ENCODE measurements at places on chromosomes 4 and X.

DNA sequence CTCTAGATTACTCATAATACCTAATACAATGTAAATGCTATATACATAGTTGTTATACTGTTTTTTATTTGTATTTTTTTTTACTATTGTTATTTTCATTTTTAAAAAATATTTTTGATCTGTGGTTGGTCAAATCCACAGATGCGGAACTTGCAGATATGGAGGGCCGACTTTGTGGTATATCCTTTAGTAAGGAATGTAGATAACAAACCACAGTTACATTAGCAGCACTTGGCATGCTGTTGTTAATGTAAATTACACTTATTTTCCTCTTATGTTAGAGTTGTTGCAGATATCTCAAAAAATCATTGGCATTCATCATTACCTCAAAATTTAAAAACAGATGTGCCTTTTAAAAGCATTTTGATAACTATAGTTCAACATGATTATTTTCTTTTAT lies 151.0 kb downstream of the TMEM164 start:
- DNase-seq: no peak

DNA sequence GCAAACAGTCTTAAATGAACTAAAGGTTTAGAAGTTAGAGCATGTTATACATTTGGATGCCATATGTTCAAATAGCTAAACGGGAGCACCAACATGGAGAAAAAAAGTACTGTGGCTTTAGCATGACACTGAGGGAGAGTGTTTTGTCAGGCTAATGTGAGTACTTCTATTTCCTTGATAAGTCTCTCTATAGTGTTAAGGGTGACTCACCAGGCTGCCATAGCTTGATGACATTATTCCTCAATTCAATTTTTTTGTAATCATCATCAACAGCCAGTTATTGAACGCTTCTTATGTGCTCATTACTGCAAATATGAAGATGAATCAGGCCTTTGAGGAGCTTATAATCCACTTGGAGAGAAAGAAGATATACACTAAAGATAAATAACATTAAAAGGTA lies 211.4 kb upstream of the GPR101 start:
- no peak for DNase-seq

- DNase-seq: no peak
These were observed 203.6 kb downstream of the SPRY1 start for GRCh38 chr4:123599920-123600810.

- no peak for DNase-seq
These were observed at the start of gene NDST3 for GRCh38 chr4:118034053-118034785. NDST3 (plus strand) TSS chr4:118034486; CDS start chr4:118053911, 19,425 bp downstream.

DNA sequence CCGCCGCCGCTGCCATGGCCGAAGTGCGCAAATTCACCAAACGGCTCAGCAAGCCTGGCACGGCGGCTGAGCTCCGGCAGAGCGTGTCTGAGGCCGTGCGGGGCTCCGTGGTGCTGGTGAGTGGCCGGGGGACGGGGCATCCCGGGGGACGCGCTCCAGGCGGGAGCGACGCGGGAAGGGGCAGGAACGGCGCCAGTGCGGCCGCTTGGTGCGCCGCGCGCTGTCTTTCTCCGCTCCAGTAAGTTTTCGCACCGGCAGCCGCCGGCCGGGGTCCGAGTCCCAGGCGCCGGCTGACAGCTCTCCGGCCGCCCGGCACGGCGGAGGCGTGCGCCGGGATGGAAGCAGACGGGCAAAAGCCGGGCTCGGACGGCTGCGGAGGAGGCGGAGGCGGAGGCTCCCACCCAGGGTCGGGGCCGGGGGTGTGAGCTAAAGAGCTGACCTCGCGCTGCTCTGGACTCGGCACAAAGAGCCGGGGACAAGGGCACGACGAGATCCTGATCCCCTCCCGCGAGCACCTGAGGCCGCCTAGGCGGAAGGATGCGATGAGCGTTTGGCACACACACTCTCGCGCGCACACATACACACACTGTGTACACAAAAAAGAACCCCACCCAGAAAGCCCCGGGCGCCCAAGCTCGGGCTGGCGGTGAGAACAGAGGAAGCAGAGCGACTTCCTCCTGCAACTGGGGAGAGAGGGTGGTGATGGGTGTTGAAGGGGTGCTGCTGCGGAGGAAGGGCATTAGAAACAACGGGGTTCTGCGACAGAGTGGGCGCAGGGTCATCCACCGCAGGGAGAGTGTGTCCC lies 545 bp downstream of the DOCK11 start:
- DNase-seq: no peak

DNA sequence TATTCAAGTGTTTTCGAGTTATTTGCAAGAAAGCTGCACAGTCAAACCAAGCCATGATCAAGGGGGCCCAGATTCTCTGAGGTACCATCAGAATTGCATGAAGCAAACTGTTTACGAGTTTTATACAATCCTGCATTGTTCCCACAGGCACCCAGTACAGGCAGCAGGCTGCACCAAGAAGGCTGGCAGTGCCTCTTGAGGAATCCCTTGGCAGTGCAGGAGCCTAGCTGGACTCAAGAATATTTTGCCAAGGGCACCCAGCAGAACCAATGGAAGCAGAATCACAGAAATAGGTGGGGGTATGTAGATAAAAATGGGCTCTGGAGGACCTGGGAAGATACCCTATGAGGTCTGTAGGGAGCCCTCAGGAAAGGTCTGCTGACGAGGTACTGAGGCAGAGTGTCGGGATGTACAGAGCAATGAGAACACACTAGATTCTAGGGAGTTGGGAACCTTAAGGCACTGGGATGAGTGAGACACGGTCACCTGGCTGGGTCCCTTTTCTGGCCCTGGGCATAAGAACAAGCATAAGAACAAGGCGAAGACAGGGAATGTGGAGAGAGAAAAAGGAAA lies 2.5 kb upstream of the PLP1 start:
- no peak for DNase-seq

DNA sequence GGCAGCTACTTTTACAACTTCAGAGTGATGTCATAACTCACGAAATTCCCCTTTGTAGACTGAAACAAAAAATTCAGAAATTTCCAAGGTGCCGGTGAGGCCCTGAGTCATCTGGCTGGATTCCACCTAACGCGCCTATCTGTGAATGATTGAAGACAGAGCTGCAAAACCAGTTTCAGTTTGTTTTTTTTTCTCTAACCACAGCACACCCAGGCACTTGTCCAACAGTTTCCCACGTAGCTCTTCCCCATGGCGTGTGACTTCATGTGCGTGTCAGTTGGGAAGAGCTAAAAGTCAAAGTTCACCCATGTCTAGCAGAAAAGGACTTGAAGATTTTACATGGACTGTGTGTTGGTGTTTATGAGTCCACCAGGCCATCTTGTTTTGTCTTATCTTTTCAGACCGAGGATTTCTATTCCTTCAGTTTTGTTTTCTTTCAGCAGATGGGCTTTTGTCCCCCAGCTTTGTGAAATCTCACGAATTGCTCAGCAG lies 16.4 kb downstream of the TCEANC start:
- no peak for DNase-seq

GRCh38 chr4:150997141-150997540 lies 17.9 kb downstream of the LRBA start:
- DNase-seq: no peak

DNA sequence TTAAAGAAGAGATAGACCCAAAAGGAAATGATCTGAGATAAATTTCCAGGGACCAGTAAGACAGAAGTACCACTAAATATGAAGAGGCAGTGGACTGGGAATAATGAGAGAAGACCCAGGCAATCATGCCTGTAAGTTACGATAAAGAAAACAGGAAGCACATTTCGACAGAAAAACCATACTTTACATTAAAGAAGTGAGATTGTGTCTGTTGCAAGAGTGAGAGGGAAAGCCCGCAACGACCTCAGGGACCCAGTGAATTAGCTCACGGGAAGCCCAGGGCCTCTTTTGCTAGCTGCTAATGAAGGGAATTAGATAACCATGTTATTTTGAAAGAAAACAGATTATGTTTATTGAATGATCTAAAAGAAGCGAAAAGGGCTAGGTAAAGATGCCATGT lies 28.9 kb upstream of the ACSL1 start:
- DNase-seq: no peak

DNA sequence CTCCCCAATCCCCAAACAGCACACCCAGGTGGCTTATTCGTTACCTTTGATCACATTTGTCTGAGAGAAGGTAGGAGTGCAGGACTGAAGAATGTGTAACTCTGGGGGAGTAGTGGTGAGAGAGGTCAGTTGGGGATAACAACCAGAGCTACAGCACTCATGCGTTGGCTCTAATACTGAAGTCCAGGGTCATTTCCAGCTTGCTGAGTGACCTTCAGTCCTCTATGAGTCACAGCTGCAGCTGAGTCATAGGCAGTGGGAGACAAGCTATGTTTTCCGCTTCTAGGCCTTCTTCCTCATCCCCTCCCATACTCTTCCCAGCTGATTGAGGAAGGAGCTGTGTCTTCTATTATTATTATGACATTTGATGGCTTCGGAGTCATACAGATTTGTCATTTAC lies 31.6 kb upstream of the CT47C1 start:
- no peak for DNase-seq
